ENCODE measurements at places on chromosomes 1 and 21.

- DNase-seq: no peak
These were observed 81.0 kb downstream of the ARHGEF10L start for GRCh38 chr1:17620448-17620847.

DNA sequence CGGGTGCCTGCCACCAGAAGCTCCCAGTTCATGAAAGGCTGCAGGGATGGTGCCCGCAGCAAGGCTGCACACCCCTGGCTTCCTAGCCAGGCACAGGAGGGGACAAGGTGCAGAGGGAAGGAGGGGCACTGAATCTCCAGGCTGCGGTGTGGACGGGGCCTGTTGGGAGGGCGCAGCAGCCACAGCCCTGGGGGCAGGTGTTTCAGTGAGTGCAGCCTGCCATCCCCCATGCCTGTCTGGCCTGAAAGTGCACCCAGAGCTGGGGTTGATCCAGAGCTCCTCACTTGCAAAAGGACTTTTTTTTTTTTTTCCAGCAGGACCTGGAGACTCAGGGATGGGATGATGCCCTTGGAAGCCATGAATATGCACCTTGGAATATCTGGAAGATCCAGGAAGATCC is 153.7 kb upstream of the C1orf174 start:
- no peak for DNase-seq

- DNase-seq: no peak
These were observed 24.5 kb upstream of the PALMD start for GRCh38 chr1:99621340-99621901.

DNA sequence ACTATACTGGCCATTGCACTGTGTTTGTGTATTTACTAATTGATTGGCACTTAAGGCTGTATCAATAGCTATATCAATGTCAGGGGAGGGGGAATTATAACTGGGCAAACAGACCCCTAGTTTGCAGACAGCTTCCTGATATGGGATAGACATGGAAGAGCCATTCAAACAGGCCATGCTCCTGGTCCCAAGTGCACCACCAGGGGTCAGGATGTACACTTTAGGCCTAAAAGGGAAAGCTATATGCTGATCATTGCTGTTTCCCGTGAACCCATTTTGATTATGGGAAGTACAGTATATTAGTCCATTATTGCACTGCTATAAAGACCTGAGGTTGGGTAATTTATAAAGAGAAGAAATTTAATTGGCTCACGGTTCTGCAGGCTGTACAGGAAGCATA is 124.9 kb upstream of the BACE2 start:
- peak; percentile 1 for DNase-seq

DNA sequence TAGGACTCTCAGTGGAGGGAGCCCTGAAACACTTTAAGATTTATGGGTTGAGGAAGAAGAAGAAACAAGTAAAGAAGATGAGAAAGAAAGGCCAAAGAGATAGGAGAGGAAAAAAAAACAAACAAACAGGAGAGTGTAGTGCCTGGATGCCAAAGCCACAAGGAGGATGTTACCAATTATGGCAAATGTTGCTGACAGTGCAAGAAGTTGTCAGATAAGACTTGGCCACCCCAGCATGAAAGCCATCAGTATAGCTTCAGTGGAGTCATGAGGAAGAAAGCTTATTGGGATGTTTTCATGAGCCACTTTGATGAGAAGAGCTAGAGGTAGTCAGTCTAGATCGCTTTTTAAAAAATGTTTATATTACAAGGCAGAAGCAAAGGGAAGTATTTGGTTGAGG is 380.2 kb upstream of the ADGRL4 start:
- DNase-seq: no peak

DNA sequence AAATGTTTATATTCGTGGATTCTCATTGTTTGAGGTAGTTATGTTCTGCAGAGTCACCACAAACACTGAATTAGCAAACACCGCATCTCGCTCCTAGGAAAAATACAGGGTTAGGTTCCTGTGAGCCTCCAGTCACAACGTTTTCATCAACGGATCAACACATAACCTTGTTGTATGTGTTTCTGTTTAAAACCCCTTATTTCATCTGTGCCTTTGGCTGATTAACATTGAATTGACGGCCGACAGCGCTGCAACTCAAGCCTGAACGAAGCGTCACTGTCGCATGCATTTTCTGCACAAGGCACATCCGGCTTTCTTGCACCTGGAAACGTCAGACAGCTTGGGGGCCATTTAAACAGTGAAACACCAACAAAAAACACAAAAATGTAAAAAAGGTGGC is 8.4 kb downstream of the SLC45A1 start:
- DNase-seq: no peak

GRCh38 chr1:195981448-195982139 is 626.6 kb downstream of the KCNT2 start:
- no peak for DNase-seq

DNA sequence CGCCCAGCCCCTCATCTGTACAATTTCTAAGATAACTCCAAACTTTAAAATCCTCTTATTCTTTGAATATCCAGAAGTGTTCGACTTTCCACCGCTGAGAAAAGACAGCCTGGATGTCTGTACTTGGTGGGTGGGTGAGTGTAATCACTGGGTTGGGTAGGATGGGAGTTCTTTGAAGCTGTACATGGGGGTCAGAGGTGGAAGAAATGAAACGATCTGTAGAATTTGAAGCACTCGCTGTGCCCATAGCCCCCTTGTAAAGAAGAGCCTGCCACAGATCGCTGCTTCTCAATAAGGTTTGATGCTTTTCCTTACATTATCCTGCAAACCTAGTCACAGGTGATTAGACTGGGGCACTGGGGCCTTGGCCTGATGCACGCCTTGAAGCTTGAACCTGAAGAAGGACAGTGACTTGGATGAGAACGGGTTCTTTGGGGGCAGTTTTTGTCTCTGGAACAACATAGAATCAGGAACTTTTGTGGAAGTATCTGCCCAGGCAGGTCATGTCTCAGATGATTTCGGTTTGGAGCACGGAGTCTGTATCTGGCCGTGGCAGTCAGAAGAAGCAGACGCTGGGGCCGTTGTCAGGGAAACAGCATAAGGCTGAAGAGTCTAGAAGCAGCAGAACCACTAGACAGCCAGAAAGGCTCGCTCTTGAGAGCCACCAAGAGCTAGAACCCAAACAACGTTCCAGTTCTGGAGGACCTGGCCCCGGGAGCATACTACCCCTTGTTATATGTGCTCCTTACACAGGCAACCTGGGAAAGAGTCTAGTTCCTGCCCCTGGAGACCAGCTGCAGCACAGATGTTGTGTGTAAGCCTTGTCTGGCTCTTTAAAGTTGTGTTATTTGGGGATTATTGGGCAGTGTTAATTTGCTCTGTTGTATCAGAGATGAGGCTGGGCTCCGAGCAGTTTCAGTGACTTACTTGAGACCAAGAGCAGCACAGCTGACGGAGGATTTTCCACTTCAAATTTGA is 45.1 kb upstream of the SCCPDH start:
- no peak for DNase-seq

DNA sequence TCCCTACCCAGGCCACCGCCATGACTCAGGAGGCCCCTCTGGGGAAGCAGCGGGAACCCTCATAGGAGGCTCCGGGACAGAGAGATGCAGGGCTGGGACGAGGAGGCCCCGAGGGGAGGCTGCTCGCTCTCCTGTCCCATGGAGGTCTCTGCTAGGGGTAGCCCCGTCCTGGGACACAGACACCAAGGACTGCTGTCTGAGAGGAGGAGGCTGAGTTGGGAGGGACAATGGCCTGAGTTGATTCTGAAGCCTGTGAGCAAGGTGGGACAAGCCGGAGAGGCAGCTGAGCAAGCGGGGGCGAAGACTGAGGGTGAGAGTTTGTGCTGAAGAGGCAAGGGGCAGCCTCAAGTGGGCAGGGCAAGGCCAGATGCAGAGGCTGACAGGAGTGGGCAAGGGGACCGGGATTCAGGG is 17.4 kb downstream of the SLC27A3 start:
- DNase-seq: no peak

- no peak for DNase-seq
These were observed 352.3 kb upstream of the B3GALT2 start for GRCh38 chr1:193538680-193539079.

- peak; percentile 42 for DNase-seq
These were observed 88.0 kb upstream of the AK4 start for GRCh38 chr1:65059930-65060538.

GRCh38 chr1:193229136-193229535 is 42.7 kb upstream of the B3GALT2 start:
- DNase-seq: no peak

GRCh38 chr1:82775406-82776000 is 974.8 kb downstream of the ADGRL2 start:
- no peak for DNase-seq

DNA sequence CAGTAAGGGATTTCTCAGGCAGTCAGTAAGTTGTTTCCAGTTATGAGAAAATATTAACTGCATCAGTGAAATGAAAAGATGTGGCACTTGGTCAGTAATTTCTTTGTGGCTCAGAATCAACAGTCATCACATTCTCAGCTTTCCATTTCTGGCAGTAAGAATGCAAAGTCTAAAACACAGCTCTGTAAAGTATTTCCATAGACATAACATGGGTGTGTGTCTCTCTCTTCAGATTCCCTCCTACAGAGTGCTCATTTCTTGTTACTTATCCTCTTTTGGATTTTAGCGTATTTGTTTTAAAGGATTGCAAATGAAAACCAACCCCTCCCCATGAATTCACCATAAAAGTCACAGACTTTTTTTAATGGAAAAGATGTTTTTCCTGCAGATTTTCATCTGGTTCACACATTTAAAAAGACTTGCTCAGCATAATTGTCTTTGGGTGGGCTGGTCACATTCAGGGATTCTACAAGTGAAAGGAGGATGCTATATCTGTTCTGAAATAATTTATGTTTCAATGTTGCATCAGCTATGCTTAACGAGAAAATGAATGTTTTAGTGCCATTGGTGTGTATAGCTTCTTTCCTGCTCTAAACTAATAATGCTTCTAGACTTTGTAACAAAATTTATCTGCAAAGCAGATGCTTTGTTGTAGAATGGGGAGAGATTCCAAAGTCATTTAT is 34.6 kb upstream of the CD55 start:
- DNase-seq: no peak

GRCh38 chr1:97833881-97834280 is 87.0 kb downstream of the DPYD start:
- DNase-seq: no peak

GRCh38 chr1:148263906-148264255 is 111.8 kb upstream of the NBPF11 start:
- DNase-seq: no peak

GRCh38 chr1:16324456-16324890 is 27.8 kb downstream of the FBXO42 start:
- no peak for DNase-seq

DNA sequence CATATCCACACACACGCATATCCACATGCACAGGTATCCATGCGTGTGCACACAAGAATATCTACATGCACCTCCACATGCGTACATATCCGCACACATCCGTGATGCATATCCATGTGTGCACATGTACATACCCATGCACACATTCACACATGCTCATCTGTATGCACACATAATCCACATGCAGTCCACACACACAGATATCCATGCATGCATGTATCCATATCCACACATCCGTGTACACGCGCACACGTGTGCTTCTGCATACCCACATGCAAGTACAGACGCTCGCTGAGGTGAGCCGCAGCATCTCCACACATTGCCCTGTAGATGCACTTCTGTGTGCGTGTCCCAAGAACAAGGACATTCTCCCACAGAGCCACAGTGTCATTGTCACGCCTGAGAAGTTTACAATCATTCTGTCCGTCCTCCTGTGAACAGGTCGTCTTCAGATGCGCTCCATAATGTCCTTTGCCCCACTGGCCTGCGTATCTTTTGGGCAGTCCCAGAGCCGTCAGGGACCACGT is 43.4 kb downstream of the COL18A1 start:
- no peak for DNase-seq
